Activated CD4-positive, alpha-beta memory T cell treated with anti-CD3 and anti-CD28 coated beads for 36 hours (primary cell): ENCODE measurements at places on chromosomes 13 and 19. TPM values are rescaled to one million over a fixed set of nuclear protein-coding genes. Genes with fewer than 3 reads are reported as not detected.

PTPRH gene
- total RNA-seq, result not detected

ZFP14 gene
- 1.6 TPM for total RNA-seq

PSG1 gene
- total RNA-seq, result not detected

C1QTNF9 gene
- total RNA-seq, result not detected

PSG7 gene
- total RNA-seq, result not detected

BRME1 gene
- total RNA-seq, result 9.0 TPM

ZNF763 gene
- 1.6 TPM for total RNA-seq

BRCA2 gene
- 22.1 TPM for total RNA-seq

PPP1R15A gene
- total RNA-seq, result 49.7 TPM

- no peak for DNase-seq
These were observed 100.4 kb downstream of the DCLK1 start for GRCh38 chr13:36030670-36031331.

GRCh38 chr13:105965910-105966309 is 569.6 kb downstream of the EFNB2 start:
- no peak for DNase-seq

- no peak for DNase-seq
These were observed 37.3 kb downstream of the ITGBL1 start for GRCh38 chr13:101489643-101490405.

- DNase-seq, result no peak
These were observed 491.7 kb upstream of the SLC10A2 start for GRCh38 chr13:103557878-103558277.

DNA sequence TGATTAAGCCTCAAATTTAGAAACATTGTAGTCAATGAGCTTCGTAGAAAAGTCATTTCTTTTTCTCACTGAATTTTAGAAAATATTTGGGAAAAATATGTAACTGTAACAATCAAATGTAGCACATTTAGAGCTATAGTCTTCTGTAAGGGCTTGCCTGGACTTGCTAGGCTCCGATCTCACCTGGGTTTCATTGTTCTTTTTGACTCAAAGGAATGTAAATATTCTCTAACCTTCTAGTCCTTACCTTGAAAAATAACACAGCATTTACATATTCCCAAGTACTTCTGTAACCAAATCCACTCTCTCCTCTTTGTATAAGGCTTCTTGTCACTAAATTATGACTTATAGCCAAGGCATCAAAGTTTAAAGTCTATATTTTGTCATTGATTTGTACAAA is 2.9 kb upstream of the UFM1 start:
- DNase-seq, result no peak

DNA sequence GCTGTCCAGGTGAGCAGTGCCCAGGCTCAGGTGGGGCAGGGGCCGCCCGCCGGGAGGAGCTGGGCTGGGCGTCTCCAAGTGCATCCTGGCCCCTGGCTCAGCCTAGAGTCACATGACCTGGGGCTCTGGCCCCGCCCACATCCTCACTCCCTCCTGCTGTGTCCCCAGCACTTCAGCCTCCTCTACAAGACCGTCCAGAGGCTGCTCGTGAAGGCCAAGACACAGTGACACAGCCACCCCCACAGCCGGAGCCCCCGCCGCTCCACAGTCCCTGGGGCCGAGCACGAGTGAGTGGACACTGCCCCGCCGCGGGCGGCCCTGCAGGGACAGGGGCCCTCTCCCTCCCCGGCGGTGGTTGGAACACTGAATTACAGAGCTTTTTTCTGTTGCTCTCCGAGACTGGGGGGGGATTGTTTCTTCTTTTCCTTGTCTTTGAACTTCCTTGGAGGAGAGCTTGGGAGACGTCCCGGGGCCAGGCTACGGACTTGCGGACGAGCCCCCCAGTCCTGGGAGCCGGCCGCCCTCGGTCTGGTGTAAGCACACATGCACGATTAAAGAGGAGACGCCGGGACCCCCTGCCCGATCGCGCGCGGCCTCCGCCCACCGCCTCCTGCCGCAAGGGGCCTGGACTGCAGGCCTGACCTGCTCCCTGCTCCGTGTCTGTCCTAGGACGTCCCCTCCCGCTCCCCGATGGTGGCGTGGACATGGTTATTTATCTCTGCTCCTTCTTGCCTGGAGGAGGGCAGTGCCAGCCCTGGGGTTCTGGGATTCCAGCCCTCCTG is 16.8 kb upstream of the CELF5 start:
- DNase-seq, result no peak

GRCh38 chr13:99050983-99051488 is 73.2 kb upstream of the DOCK9 start:
- DNase-seq, result no peak

DNA sequence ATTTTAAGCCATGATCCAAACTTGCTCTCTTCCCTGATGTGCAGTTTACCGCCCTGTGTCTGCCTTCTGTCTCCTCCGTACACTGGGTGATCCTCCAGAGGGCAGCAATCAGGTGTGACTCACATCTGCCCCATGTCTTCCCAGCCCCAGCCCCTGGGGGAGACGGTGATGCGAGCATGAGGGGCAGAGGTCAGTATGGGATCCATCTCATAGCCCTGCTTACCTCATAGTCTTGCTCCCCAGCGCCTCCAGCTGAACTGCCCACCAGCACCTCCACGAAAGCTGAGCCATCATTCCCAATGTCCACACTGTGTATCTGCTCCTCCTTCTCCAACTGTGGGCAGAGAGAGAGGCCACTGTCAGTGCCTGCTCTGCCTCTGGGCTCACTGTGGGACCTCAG is 14.6 kb downstream of the XRCC1 start:
- no peak for DNase-seq

GRCh38 chr13:43058318-43058674 is 34.9 kb downstream of the DNAJC15 start:
- DNase-seq, result peak; percentile 58

DNA sequence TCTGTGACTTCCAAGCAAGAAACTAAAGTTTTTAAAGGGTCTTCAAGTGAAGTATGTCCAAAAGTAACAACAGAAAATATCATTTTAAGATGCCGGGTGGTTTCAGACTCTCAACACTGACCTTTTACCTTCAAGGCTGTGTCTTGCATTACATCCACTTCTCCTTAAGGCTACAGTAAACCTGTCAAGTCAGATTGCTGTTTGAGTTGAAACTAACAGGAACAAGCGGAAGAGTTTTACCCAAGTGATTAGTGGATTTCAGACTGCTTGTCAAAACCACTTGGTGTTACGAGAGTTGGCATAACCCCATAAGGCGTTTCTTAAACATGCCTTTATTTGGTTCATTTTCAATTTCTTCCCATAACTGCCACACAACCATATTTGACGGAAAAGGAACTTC is 283.1 kb downstream of the DCT start:
- DNase-seq, result no peak

DNA sequence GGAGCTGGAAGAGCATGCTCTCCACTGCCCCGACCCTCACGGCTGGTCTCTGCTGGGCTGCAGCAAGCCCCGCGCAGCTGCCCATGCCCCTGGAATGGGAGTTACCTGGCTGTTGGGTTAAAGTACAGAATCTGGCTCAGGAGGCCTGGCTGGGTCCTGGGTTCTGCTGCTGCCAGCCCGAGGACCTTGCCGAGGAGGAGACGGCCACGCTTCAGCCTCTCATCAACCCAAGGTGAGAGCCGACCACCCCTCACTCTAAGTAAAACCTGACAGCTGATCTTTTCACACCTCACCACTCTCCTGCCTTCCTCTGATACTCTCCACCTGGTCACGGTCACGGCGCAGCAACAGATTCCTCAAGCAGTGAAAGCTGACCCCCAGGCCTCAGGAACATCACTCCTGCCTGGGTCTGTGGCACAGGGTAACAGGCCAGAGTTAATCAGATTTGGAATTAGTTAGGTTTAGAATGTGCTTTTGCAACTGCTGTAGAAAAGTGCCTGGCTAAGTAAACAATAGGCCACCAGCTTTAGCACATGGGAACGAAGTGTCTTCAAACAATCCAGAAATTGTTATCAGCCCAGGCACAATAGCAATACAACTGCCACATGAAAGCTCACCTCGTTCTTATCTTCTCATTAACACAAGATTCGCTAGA is 20.5 kb downstream of the RAB20 start:
- no peak for DNase-seq

GRCh38 chr19:15197275-15197941 is 3.4 kb downstream of the NOTCH3 start:
- no peak for DNase-seq

- DNase-seq, result no peak
These were observed 128.9 kb downstream of the B3GLCT start for GRCh38 chr13:31328549-31329235.

- DNase-seq, result no peak
These were observed 107.5 kb upstream of the MBNL2 start for GRCh38 chr13:97114651-97115050.

GRCh38 chr13:49057176-49057575 is 81.5 kb downstream of the FNDC3A start:
- DNase-seq, result no peak

GRCh38 chr13:76853481-76853880 is 32.7 kb downstream of the KCTD12 start:
- no peak for DNase-seq

DNA sequence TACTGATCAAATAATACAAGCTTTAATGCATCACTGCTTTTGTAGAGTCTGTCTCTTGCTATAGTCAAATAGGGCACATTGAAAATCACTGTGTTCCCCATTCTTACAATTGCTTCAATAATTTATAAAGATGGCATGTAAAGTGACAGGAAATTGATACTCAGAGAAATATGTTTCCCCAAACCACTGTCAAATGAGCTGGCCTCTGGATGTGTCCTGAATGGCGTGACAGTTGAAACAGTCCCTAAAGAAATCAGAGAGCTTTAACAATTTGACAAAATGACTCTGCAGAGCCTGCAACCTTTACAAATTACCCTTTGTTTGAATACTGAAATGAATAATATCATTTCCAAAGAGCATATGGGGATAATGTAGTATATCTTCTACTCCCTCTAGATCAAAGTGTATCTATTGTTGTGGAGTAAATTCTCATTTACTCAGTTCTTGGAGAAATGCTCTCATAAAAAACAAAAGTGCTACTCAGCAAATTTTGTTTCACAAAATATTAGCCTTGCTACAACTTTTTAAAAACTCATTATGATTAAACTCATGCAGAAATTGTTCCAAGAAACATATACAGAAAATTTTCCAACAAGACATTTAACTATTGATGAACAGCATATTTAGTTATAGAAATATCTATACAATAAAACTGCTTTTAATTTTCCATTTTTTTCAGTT is 763.2 kb upstream of the SPRY2 start:
- no peak for DNase-seq

- DNase-seq, result no peak
These were observed 3.4 kb upstream of the CTU1 start for GRCh38 chr19:51111606-51112005.

- no peak for DNase-seq
These were observed 667.7 kb downstream of the DIAPH3 start for GRCh38 chr13:59495936-59496512.

DNA sequence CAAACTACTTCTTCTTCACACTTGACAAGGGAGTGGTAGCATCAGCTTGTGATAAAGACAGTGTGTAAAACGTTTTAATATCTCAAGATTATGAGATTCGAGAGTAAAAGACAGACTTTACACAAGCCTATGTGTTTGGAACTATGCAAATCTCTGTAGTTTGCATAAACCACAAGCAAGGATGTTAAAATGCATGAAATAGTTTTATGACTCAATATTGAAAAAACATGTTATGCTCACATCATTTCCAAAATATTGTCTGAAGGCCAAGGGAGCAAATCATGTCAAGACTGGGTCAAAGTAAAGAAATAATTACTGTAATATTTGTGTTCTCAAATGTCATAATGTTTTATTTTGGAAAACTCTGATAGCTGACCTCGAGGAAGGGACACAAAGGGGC is 316.8 kb upstream of the KLF12 start:
- no peak for DNase-seq

GRCh38 chr13:110662777-110663443 is 43.0 kb downstream of the CARS2 start:
- DNase-seq, result no peak

- no peak for DNase-seq
These were observed 701.9 kb upstream of the MIR17HG start for GRCh38 chr13:90645582-90645981.

DNA sequence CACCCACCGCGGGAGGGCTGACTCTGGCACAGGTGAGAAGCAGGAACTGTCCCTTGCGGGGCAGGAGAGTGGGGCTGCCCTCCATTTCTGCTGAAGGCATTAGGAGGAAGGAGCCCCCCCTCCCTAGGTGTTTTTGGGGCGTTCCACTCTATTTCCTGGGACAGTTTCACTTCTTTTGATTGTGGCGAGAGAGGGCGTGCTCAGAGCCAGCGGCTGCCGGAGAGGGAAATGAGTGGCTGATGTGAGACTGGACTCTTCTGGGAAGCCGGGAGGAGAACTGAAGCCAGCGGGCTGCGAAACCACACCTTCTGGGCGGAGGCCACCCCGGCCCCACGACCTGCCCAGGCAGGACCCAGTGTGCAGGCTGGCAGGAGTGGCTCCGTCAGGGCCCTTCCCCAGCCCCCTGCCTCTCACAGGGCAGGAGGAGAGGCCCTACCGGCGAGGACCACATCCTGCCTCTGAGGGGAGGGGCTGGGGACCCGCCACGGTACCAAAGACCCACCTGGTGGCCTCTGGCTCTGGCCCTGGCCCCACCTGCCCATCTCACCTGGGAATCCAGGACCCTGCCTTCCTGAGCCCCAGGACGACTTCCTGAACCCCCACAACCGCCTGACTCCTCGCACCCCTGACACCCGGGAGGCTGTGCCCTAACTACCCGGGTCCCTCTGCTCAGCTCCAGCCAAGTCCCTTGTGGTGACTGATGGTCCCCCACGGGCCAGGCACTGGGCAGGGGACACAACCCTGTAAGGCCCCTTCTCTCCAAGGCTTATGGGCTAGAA is 25.9 kb downstream of the MPND start:
- DNase-seq, result peak; percentile 90

- DNase-seq, result no peak
These were observed 166.4 kb downstream of the TEX29 start for GRCh38 chr13:111486801-111487200.

DNA sequence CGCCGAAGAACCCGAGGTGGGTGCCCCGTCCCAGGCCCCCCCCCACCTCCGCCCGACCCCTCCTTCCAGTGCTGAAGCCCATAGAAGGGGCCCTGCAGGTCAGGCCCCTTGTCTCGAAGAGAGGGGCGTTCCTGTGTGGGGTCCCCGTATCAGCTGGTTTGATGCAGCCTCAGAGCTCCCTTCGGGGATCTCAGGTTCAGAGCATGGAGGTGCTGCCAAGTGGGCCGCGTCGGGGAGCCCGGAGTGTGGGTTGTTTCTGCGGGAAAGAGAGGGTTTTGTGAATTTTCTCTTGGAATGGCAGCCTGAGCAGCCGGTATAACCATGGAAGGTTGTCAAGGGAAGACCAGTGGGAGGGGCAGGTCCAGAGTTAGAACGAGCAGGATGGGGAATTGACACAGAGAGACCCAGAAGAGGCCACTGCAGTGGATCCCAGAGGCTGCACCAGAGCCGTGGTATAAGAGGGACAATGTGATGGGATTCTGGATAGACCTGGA is 384 bp downstream of the TRAPPC2B start:
- no peak for DNase-seq

DNA sequence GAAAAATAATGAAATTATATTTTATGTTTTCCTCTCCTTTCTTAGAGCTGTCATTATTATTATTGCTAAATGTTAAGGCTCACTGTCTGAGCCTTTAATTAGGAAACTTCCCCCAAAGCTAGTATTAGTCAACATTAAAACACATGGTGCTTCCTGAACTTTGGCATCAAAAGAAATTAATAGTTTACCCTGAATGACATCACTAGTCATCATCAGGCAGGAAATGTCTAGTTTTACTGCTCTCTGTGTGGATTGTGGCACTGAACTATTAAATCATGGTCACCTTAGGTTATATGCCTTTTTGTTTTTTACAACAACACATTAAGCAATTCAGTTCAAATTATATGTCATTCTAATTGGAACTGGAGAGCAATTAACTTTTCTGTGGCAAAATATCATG is 595.5 kb downstream of the SLITRK1 start:
- DNase-seq, result no peak
